ENCODE measurements at places on chromosomes 2 and 18.

GRCh38 chr18:7562491-7562890, 4.6 kb upstream of the PTPRM start:
- no peak for DNase-seq

- no peak for DNase-seq
Measured at GRCh38 chr2:135285391-135285790, 233.3 kb downstream of the RAB3GAP1 start.

- no peak for DNase-seq
Measured at GRCh38 chr18:45667056-45667736, 51.9 kb downstream of the SLC14A2 start.

GRCh38 chr2:214549946-214550345, 139.1 kb downstream of the VWC2L start:
- DNase-seq: no peak

DNA sequence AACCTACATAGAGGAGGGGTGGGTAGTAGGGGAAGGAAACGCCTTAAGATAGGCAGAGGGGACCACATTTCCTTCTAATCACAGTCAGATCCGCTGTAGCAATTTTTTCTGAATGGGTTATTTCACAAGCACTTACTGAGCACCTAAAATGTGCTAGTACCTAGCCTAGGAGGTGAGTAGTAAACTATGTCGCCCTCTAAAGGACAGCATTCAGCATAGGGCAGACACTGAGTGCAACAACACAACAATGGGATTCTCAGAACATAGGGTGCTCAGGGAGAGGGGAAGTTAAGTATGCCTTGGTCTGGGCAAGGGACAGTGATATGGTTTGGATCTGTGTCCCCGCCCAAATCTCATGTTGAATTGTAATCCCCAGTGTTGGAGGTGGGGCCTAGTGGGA, 166.1 kb upstream of the RAB6C start:
- no peak for DNase-seq

GRCh38 chr18:686339-687111, 25.9 kb downstream of the ENOSF1 start:
- no peak for DNase-seq

DNA sequence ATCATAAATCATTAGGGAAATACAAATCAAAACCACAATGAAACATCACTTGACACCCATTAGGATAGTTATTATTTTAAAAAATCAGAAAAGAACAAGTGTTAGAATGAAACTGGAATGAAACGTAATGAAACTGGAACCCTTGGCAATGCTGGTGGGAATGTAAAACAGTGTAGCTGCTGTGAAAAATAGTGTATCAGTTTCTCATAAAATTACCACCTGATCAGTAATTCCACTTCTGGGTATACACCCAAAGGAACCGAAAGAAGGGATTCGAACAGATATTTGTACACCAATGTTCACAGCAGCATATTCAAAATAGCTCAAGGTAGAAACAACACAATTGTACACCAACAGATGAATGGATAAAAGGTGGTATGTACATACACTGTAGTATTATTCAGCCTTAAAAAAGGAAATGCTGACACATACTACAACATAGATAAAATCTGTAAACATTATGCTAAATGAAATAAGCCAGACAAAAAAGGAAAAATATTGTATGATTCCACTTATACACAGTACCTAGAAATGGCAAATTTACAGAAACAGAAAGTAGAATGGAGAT, 27.0 kb downstream of the ROCK1 start:
- no peak for DNase-seq

GRCh38 chr18:62066102-62066818, 120.6 kb downstream of the PIGN start:
- DNase-seq: no peak
